ENCODE measurements at places on chromosomes 5 and 9.

- no peak for DNase-seq
These were observed 32.4 kb downstream of the FYB1 start for GRCh38 chr5:39186722-39187539.

DNA sequence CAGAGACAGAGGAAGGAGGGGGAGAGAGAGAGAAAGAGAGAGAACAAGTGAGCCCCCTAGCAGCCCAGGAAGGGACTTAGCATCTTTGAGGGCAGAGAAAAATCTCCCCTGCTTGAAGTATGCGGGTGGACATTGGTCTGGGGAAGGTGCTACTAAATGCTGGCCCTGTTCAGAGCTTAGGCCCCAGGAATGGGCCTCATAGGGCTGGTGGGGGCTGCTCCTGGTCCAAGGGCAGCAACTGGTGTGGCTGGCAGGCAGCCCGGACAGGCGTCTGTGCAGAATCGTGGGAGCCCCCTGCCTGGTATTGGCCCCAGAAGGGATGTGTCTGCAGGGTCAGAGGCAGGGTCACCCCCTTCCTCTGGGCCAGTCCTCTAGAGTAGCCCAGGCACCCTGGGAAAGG lies 47.8 kb upstream of the SUSD3 start:
- no peak for DNase-seq

DNA sequence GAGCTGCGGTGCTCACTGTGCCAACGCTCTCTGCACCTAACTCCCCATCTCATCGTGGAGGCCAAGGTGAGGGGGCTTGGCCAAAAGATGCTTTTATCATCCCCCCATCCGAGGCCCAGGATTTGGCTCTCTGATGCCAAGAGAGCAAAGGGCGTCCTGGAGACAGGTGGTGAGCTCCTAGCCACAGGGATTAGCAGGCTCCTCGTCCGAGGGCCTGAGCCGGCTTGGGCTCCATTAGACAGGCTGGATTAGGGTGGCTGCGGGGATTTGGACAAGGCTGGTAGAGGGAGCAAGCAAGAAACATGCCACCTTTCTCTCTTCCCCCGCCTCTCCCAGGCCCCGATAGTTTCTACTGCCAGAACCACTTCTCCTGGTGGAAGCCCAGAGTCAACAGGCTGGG lies 1.0 kb upstream of the GRM6 start:
- DNase-seq = no peak

DNA sequence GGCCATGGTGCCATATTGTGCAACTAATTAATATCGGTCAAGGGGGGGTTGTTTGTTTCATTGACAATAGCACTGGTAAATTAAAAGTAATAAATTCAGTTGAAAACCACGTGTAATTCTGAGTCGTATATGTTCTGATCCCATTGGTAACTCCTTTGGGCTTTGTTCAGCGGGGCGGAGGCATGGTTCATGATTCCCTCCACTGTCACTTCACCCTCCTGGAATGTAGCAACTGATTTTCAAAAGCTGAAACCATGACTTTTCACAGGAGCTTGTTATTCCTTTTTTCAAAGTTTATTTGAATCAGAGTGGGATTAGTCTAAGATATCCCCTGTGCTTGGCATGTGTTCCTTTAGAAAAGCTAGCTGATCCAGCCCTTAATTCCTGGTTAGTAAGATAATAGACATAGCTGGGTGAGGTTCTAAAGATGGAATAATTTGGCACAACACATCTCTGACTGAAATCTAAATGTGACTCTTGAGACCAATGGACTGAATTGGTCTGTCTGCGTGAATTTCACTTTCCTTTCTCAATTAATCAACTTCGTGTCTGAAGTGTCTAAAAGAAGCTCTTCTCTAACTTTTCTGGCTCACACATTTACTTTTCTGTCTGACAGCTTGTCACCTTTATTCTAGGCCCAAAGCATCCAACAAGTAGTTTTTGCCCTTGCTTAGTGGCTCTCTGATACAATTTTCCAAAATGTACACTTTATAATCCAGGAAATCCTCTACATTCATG lies 185.7 kb upstream of the VCAN start:
- no peak for DNase-seq

GRCh38 chr5:3784854-3785253 lies 189.2 kb downstream of the IRX1 start:
- DNase-seq = no peak

DNA sequence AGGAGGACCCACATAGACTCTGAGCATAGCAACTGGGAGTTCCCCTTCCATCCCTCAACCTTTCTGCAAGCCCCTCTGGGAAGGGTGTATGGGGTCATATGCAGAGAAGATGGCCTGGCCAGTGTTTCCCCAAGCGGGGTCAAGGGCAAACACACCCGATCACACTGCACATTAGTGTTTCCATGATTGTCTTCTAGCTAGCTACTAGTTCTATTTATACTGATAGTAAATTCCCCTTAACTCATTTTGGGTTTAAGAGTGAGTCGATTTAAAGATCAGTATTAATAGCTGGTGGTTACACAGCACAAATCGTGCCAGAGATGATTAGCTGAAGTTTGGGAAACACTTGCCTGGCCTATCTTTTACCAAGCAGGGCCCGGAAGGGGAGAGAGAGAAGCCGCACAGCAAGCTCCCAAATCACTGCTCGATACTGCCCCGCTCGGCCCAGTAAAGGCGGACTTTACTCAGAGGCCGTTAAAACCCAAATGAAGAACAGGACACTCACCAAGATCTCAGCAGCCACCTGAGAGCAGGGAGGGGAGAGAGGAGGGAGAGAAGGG lies 29.4 kb upstream of the TNIP1 start:
- DNase-seq = no peak

DNA sequence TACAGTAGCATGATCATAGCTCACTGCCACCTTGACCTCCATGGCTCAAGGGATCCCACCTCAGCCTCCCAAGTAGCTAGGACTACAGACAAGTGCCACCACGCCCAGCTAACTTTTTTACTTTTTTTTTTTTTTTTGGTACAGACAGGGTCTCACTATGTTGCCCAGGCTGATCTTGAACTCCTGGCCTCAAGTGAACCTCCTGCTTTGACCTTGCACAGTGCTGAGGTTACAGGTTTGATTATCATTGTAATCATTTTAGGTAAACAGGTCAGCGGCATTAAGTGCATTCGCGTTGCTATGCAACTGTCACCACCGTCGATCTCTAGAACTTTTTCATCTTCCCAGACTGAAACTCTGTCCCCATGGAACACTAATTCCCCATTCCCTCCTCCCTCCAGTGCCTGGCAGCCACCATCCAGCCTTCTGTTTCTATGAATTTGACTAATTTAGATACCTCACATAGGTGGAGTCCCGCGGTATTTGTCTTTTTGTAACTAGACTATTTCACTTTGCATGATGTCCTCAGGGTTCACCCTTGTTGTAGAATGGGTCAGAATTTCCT lies 5.8 kb upstream of the CARD19 start:
- DNase-seq = no peak

DNA sequence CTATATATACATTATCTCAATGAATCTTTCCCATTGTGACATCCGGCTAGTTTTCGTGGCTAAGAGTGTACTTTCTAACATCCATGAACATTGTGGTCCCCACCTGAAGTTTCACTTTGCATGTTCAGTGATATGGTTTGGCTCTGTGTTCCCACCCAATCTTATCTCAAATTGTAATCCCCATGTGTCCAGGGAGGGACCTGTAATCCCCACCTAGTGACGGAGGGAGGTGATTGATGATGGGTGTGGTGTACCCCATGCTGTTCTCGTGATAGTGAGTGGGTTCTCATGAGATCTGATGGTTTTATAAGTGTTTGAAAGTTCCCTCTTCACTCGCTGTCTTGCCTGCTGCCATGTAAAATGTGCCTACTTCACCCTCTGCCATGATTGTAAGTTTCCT lies 28.1 kb downstream of the MRPL22 start:
- DNase-seq = no peak

All from T1000 (cell line).